HEK293T (cell line): ENCODE measurements at places on chromosomes 12 and 14.

GRCh38 chr14:77782202-77782601 is 17.7 kb upstream of the ADCK1 start:
- no peak for DNase-seq

GRCh38 chr12:47785887-47786661 is 13.0 kb downstream of the SLC48A1 start:
- no peak for DNase-seq

GRCh38 chr12:100675432-100675831 is 101.9 kb downstream of the GAS2L3 start:
- no peak for DNase-seq

GRCh38 chr12:21934173-21934572 is 7.1 kb downstream of the ABCC9 start:
- DNase-seq: no peak

- no peak for DNase-seq
These were observed 954 bp downstream of the HAUS4 start for GRCh38 chr14:22955702-22956569.

GRCh38 chr12:109927622-109928021 is 27.5 kb downstream of the TCHP start:
- DNase-seq: peak; percentile 77

DNA sequence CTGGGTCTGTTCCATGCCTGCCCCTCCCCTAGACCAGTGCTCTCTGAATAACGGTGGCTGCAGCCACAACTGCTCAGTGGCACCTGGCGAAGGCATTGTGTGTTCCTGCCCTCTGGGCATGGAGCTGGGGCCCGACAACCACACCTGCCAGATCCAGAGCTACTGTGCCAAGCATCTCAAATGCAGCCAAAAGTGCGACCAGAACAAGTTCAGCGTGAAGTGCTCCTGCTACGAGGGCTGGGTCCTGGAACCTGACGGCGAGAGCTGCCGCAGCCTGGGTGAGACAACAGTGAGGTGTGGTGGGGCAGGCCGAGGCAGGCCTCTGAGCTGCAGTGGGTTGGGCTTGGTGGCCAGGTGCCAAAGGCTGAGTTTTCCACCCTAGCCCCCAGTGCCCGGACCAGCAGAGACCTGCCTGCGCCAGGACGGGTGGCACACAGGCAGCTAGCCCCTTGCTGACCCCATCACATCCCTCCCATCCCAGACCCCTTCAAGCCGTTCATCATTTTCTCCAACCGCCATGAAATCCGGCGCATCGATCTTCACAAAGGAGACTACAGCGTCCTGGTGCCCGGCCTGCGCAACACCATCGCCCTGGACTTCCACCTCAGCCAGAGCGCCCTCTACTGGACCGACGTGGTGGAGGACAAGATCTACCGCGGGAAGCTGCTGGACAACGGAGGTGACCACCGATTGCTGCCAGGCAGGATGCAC is 28.2 kb upstream of the LRP1-AS start:
- peak; percentile 89 for DNase-seq

GRCh38 chr12:59780605-59781135 is 184.8 kb downstream of the SLC16A7 start:
- DNase-seq: no peak

DNA sequence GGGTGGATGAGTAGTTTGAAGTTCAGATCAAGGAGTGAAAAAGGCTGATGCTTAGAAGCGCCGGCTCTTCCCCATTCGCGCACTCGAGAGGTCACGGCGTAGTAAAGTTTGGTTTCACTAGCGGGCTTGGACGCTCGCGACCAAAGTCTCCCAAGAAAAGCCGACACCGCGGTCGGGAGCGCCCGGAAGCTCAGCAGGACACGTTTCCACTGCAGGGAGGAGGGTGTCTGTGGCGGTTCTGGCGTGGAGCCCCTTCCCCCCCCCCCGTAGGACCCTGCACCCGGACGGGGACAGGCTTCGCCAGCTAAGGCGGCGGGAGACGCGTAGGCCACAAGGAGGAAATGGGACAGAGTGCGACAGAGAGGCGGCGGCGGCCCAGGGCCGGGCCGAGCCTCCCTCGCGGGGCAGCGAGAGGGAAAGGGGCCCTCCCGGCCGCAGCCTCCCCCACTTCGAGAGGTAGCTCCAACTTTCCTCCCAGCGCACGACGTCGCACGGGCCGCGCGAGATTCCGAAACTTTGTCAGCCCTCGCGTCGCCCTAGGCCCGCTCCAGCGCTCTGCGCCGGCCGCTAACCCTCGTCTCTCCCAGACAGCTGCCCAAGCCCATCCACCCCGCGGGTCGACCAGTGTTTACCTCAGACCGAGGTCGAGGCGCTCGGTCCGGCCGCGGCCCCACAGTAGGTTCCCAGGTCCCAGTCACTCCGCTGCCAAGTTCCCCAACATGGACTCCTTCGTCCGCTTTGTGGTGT is 480 bp downstream of the SCAF11 start:
- DNase-seq: peak; percentile 24

- DNase-seq: no peak
These were observed 34.2 kb downstream of the ZFYVE21 start for GRCh38 chr14:103749860-103750259.

GRCh38 chr14:32707742-32708500 is 230.8 kb upstream of the NPAS3 start:
- no peak for DNase-seq

- no peak for DNase-seq
These were observed 105.0 kb downstream of the FAR2 start for GRCh38 chr12:29253906-29254625.

DNA sequence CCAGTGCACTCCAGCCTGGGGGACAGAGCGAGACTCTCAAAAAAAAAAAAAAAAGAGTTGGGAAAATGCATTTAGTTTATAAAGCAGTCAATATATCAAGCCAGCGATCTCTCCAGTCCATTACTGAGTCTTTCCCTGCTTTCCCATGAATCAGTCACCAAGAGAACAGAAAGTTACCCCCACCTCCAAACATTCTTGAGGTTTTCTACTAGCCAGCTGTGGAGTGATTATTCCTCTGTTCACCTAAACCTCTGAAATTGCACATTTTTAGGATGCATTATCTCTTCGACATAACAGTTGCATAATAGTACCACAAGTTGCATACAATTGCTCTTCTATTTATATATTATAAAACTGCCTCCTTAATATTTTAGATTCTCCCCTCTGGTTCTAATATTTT is 134.8 kb upstream of the DIO3 start:
- DNase-seq: no peak
